Tibial artery (tissue), 4 donors: ENCODE measurements at places on chromosomes 2 and 18.

GRCh38 chr2:15745350-15745749, 153.7 kb downstream of the DDX1 start:
- H3K27me3 ChIP-seq = no peaks in the 10 kb centered on the region
- H3K4me1 ChIP-seq = peaks cover 16% of the 10 kb centered on the region
- no peaks in the 10 kb centered on the region for H3K36me3 ChIP-seq
- no peak overlapping the region for H3K27ac ChIP-seq
- DNase-seq = no peak
- no peak overlapping the region for H3K4me3 ChIP-seq

DNA sequence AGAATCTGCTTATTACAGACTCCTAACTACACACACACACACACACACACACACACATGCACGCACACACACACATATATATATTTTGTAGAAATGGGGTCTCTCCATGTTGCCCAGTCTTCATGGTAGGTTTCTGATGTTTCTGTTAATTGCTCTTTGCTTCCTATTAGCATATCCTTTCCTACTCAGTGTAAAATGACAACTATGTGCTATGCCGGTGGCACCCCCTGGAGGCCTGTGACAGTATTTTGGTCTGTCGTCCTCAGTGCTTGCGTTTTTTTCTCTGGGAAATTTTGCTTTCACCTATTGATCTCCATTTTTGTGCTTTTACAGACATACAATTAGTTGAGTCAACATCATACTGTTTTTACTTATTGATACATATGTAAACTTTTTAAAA, 322.1 kb downstream of the LRRTM1 start:
- H3K4me1 ChIP-seq = no peaks in the 10 kb centered on the region
- no peak overlapping the region for H3K27ac ChIP-seq
- no peak for DNase-seq

DNA sequence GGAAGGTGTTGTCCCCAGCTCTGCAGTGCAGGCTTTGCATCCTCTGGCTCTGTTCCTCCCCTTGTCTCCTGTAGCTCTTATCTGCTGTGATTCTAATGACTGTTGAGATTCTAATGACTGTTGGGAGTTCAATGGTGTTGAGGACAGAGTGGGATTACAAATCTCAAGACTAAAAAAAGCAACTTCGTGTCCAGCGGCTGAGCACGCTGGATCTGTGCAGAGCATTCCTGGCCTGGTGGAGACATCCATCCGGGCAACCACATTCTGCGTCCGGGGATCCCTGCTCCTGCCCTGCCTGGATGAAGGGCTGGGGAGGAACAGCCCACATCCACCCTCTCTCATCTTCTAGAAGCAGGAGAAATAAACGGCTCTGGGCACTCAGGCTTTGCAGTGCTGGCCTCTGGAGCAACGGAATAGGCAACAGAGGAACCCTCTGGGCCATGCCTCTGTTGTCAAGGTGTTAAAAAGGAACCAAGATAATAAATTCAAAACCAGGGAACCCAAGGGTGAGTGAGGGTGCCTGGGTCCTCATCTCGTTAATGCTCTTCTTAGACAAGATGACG, 106.7 kb upstream of the ASB18 start:
- H3K27me3 ChIP-seq = no peaks in the 10 kb centered on the region
- H3K4me1 ChIP-seq = no peaks in the 10 kb centered on the region
- DNase-seq = no peak
- no peaks in the 10 kb centered on the region for H3K36me3 ChIP-seq
- H3K4me3 ChIP-seq = no peak overlapping the region

DNA sequence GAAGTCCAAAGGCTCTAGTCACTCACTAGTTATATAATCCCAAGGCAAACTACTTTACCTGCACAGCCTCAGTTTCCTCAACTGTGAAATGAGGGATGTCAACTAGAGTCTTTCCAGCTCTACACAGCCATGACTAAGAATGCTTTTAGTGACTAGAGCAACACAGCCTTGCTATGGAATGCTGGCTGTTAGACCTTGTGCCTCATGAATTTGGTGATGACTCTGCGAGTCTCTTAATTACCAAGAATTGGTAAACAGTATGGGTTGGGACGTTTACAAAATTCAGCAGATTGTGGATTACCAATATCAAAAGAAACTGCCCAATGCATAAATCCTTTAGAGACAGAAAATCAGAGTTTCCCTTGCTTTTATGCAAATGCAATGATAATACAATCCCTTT, 163.7 kb downstream of the ASXL3 start:
- DNase-seq = no peak
- no peaks in the 10 kb centered on the region for H3K27me3 ChIP-seq
- H3K4me3 ChIP-seq = no peak overlapping the region
- no peaks in the 10 kb centered on the region for H3K4me1 ChIP-seq
- peaks cover 17% of the 10 kb centered on the region for H3K36me3 ChIP-seq

GRCh38 chr2:74653985-74654882, at the start of gene SEMA4F:
Gene SEMA4F, plus strand, starts transcription at chr2:74654247. Its CDS starts 130 bp downstream, at chr2:74654377.
- H3K4me3 ChIP-seq = peak within 1 kb of the TSS; percentile 69
- H3K27me3 ChIP-seq = no peaks in the 10 kb centered on the region
- peak; percentile 95 for DNase-seq
- peaks cover 7% of the 10 kb centered on the region for H3K4me1 ChIP-seq
- no peaks in the 10 kb centered on the region for H3K36me3 ChIP-seq
- H3K27ac ChIP-seq = peak within 1 kb of the TSS; percentile 73

DNA sequence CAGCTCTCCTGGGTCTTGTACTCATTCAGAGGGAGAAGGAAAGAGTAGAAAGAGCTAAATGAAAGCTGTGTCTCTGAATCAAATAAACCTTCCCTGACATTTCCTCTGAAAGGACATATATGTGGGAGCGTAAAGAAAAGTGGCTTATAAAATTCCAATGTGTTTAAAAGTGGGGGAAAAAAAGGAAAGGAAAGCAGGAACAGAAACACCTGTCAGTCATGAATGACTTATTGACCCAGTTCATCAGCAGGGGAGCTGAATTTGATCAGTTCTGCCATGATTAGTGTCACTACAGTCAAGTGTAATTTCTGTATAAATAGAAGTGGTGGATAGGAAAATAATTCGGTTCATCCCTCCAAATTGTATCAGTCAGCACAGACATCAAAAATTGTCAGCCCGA, 382.5 kb downstream of the ERBB4 start:
- no peaks in the 10 kb centered on the region for H3K27me3 ChIP-seq
- H3K36me3 ChIP-seq = no peaks in the 10 kb centered on the region
- no peaks in the 10 kb centered on the region for H3K4me1 ChIP-seq
- DNase-seq = no peak
- no peak overlapping the region for H3K27ac ChIP-seq

GRCh38 chr2:215830304-215830703, 183.0 kb downstream of the MREG start:
- peak overlapping the region; percentile 60 for H3K27ac ChIP-seq
- peak; percentile 73 for DNase-seq
- H3K27me3 ChIP-seq = no peaks in the 10 kb centered on the region
- no peaks in the 10 kb centered on the region for H3K36me3 ChIP-seq

GRCh38 chr18:75110846-75111415, 98.0 kb downstream of the PTGR3 start:
- H3K36me3 ChIP-seq = no peaks in the 10 kb centered on the region
- peaks cover 41% of the 10 kb centered on the region for H3K27me3 ChIP-seq
- no peak overlapping the region for H3K4me3 ChIP-seq
- no peak overlapping the region for H3K27ac ChIP-seq
- no peak for DNase-seq

- H3K27me3 ChIP-seq = no peaks in the 10 kb centered on the region
- H3K27ac ChIP-seq = peak overlapping the region; percentile 82
- H3K4me1 ChIP-seq = peaks cover 28% of the 10 kb centered on the region
- DNase-seq = no peak
Observed at GRCh38 chr2:694906-695510, 17.8 kb upstream of the TMEM18 start.

DNA sequence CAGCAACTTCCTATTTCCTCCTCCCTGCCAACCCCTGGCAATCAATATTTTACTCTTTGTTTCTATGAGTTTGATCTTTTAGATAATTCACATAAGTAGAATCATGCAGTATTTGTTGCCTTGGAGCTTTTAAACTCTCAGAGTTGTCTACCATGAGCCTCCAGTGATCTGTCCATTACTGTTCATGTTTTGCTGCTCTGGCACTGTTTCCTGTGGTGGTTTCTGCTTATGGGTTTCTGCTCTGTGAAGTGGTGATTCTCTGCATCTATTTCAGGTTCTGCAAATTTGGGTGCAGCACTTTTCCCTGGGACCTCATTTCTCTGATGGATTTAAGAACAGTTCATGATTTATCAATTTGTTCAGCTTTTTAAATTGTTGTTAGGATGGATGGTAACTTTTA, 908.1 kb upstream of the FANCL start:
- no peaks in the 10 kb centered on the region for H3K4me1 ChIP-seq
- no peak overlapping the region for H3K27ac ChIP-seq
- no peak overlapping the region for H3K4me3 ChIP-seq
- DNase-seq = no peak
- H3K27me3 ChIP-seq = no peaks in the 10 kb centered on the region
